Amniotic stem cell (primary cell): ENCODE measurements at places on chromosomes 7 and 10.

DNA sequence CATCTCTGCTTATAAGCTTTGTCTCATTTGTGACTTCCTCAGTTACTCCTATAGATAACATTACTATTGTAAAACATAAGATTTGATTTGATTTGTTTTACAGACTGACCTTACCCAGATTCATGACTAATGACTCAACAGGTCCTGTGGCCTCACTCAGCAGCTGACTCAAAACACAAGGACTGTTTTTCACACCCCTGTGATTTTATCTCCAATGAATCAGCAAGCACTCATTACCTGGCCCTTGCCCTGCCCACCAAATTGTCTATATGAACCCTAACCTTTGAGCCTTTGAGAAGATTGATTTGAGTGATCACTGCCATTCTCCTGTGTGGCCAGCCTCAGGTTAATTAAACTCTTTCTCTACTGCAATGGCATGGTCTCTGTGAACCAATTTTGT, 1064.6 kb upstream of the LRRTM3 start:
- no peak for DNase-seq

DNA sequence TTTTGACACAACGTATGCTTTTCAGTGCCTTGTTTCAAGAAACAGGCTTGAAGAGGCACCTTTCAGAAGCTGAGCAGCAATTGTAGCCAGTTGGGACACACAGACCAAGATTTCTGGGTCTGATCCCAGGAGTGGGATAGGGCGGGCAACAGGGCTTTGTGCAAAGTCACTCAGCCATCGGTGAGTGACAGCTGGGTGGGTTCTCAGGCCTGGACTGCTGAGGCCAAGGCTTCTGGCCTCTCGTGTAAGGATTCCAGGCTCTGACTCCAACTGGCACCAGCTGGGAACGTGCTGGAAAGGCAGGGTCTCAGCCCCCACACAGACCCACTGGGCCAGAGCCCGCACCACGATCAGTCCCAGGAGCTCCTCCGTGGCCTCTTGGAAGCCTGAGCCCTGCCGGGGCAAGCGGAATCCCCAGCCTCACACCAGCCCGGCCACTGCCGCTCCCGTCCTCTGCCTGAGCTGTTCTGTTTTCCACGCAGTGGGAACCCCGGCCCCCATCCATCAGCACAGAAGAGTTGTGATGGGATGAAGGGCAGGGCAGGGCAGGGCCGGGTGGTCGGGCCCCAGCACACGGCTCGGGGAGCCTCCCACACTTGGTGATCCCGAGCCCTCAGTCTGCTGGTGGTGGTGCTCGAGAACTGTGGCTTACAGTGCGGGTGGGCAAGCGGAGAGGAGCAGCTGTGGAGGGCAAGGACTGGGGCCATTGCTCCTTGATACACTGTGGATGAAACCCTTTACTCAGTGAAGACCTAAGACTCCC, 46.8 kb downstream of the VIPR2 start:
- no peak for DNase-seq

DNA sequence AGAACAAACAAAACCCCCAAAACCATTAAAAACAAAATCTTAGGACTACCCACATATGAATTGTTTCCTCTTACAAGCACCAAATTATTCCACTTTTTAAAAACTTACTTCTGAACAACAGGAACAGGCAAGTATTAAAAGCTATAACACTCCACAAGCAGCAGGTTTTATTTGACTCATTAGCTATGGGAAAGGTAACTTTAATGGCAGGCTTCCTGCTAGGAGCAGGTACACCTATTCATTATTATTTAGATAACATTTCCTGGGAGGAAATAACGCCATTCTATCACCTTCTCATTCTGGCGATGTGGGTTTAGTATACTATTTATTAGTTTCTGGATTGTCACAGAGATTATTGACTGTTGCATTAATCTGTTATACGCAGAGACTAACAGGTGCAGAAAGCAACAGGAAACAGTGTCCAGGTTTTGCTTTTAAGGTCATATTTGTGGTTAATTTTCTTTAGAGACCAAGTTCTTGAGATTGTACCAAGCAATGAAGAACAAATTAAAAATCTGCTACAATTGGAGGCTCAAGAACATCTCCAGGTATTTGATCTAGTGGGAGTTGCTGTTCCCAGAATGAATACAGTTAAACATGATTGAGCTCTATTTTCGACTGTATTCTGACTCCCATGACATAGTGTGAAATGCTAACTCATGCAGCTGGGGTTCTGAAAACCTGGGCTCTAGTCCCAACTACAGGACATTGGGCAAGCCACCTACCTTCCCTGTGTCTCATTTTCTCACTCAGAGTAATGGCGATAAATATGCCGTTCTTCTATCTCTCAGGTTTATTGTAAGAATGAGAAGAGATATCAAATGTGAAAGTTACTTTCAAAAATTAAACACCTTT, 2.0 kb downstream of the CPA2 start:
- no peak for DNase-seq

DNA sequence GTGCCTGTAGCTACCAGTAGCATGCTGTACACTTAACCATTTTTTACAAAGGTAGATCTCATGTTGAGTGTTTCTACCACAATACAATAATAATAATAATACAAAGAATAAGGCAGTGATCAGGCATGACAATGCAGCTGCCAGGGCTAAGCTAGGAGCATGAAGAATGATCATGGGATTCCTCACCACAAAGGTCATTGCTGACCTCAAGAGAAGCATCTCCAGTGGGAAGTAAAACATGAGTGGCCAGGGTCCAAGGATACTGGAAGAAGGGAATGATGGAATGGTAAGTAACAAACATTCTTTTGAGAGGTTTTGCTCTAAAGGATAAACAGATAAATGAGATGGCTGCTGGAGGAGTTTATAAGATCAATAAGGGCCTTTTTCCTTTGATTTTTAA, 591.1 kb downstream of the TNS3 start:
- DNase-seq: no peak

DNA sequence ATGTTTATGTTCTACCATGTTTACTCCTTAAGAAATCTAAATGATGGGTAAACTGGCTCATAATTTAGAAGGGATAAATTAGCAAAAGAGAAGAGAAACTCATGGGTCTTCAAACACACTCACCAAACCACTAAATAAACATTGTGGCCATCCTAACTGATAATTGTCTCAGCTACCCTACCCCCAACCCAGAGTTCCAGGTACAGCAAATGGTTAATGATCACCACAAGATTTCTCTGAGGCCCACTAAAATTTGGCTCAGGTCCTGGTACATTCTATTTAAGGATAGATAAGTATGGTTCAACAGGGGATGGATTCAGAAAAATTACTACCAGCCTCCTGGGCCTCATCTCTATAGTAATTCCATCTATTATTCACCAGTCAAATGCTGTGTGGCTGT, 21.4 kb downstream of the SLC25A13 start:
- DNase-seq: no peak

DNA sequence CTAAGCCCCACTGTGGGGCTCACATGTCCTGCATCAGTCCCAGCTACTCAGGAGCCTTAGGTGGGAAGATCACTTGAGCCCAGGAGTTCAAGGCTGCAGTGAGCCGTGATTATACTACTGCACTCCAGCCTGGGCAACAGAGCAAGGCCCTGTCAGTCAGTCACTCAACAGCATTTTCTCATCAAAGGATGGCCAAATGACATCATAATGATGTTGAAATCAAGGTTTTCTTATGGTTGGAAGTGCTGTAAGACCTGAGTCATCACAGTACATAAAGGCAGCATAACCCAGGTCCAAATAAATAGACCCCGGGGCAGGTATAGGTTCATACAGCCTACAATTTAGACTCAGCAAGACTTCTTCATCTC, 341.1 kb downstream of the PARD3 start:
- no peak for DNase-seq

GRCh38 chr7:8639668-8640067, 206.3 kb downstream of the NXPH1 start:
- no peak for DNase-seq

- DNase-seq: no peak
Observed at GRCh38 chr7:151832138-151832537, 44.8 kb downstream of the PRKAG2 start.

- no peak for DNase-seq
Observed at GRCh38 chr10:117112220-117112619, 25.9 kb downstream of the VAX1 start.

- DNase-seq: no peak
Observed at GRCh38 chr10:104195706-104196105, 36.5 kb downstream of the CFAP43 start.

GRCh38 chr7:54921116-54921515, 97.7 kb upstream of the EGFR start:
- DNase-seq: no peak
